ENCODE measurements at places on chromosomes 16 and 17.

- DNase-seq, result no peak
Observed at GRCh38 chr17:82613283-82614094, 34.8 kb downstream of the WDR45B start.

DNA sequence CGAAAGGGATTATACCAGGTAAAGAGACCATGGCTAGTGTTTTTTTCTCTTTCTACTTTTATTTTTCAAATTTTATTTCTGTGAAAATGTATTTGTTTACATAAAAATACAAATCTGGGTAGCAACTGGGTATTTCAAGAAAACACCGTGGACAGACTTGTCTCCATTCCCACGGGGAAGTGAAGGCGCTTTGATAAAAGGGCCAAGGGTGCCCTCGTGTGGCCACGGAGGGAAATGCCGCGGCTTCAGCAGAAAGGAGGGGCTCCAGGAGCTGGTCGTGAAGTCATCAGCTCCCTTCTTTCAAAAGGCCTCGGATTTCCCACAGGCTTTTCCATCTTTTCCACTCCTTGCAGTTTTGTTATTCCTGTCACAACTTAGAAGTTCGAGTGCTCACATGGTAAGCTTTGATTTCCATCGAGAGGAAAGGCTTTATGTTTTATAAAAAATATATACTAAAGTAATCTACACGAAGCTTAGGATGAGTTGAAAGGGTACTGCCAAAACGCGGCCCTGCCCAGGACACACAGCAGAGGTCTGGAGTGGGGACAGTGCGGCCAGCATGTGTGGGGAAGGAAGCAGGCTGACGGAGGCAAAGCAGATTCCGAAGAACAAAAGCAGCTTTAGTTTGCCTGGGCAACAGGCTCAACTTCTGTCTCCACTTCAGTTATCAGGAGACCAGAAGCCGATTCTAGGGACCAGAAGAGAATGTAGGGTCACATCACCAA, 15.3 kb upstream of the MNT start:
- DNase-seq, result peak; percentile 89

GRCh38 chr17:28861393-28862203, 6.8 kb downstream of the ERAL1 start:
- no peak for DNase-seq

DNA sequence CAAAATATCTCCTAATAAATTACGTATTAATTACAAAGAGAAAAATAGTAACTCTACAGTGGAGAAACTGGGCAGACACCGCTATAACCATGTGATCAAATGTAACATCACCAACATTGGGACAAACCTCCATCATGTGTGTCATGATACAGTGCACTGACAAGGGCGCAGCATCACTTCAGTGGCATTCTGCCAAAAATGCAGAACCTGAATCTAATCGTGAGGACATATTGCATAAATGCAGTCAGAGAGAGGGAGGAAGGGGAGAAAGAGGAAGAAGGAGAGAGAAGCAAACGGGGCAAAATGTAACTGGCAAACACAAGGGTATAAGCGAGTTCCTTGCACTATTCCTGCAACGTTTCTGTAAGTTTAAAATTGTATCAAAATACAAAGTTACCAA, 74.2 kb upstream of the MARCHF10 start:
- DNase-seq, result no peak

GRCh38 chr16:66357523-66357928, 9.0 kb upstream of the CDH5 start:
- peak; percentile 29 for DNase-seq

DNA sequence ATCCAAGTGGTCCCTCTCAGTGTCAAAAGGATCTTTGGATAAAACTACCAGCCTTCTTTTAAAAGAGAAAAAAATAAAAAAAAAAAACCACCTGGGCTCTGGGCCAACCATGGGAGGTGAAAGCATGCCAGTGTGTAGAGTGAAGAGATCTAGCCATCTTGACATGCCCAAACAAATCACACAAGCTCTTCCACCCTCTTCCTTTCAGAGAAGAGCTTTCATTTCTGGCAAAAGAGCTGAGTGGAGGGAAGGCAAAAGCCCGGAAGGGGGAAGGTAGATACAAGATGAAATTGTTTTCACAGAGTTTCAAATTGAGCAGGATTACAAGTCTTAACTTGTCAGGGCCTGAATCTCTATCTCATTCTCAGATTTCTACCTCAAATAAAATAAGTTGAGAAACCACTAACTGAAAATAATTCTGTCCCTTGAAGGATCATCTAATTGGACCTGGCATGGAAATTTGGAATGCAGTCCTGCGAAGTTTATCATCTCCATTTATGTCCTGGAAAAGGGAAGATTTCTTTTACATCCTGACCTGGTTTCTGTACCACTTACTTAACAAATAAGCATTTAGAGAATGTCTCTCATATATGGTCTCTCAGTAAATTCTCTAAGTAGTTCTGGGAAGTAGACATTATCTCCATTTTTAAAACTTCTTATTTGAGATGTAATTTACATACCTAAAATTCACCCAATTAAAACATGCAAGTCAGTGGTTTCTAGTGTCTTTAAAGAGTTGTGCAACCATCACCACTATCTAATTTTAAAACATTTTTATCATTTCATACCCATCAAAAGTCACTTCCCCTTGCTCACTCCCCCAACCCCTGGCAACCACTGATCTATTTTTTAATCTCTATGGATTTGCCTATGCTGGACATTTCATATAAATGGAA, 93.7 kb downstream of the TANGO6 start:
- no peak for DNase-seq

GRCh38 chr16:54277845-54278703, 8.5 kb downstream of the IRX3 start:
- no peak for DNase-seq

DNA sequence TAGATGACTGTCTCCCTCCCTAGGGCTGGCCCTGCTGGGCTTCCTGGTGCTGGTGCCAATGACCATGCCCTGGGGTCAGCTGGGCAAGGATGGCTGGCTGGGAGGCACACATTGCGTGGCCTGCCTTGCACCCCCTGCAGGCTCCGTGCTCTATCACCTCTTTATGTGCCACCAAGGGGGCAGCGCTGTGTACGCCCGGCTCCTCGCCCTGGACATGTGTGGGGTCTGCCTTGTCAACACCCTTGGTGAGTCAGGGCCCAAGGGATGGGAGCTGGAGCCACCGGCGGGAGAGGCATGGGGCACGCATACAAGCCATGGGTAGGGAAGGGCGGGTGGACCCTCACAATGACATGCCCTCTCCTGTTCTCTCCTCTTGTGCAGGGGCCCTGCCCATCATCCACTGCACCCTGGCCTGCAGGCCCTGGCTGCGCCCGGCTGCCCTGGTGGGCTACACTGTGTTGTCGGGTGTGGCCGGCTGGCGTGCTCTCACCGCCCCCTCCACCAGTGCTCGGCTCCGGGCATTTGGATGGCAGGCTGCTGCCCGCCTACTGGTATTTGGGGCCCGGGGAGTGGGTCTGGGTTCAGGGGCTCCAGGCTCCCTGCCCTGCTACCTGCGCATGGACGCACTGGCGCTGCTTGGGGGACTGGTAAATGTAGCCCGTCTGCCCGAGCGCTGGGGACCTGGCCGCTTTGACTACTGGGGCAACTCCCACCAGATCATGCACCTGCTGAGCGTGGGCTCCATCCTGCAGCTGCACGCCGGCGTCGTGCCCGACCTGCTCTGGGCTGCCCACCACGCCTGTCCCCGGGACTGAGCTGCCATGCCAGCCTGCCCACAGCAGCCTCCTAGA, 2.2 kb downstream of the PAQR4 start:
- DNase-seq, result no peak

GRCh38 chr17:12637015-12637414, 28.7 kb upstream of the MYOCD start:
- DNase-seq, result no peak

DNA sequence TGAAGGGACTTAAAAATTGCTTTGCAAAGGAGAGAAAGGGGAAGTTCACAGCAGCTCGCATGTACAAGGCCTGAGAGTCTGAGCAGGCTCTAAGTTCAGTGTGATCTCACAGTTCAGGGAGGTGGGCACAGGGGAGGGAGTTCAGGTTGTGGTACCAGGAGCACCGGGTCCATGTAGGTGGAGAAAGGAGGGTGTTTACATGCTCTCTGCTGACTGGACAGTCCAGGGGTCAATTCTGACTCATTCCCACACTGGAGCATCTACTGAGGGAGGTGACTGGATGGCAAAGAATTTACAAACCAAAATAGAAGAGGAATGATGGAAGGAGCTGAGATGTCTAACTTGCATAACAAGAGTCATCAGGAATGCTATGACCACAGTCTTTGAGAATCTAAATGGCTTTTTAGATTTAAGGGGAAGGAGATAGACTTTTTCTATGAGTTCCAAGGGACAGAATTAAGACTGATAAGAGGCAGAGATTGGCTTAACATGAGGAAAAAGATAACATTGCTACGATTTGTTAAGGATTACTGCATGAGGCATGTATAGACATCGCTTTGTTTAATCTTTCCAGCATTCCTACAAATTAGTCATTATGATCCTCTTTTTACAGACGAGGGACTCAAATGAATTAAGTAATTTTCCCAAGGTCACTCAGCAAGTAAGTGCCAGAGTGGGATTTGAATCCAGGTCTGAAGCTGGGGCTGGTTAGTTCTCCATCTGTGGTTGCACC, 29.9 kb downstream of the MIS12 start:
- no peak for DNase-seq
